Activated naive CD8-positive, alpha-beta T cell treated with anti-CD3 and anti-CD28 coated beads, Interleukin-2, amount 10 ng/mL, durations not matched to agents 7 days and 5 days (primary cell): ENCODE measurements at places on chromosomes 6 and 20.

DNA sequence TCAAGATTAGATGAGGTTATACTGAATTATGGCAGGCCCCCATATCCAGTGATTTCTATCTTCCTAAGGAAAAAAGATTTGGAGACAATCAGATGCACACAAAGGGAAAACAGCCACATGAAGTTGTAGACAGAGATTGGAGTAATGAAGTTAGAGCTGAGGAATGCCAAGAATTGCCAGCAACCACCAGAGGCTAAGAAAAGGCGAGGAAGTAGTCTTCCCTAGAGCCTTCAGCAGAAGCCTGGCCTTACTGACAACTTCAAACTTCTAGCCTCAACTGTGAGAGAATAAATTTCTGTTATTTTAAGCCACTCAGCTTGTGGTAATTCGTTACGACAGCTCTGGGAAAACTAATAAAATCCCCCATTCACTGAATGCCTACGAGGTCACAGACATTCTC lies 473.9 kb downstream of the COL12A1 start:
- DNase-seq: no peak

GRCh38 chr6:68559716-68560115 lies 75.4 kb upstream of the ADGRB3 start:
- DNase-seq: no peak

- no peak for DNase-seq
Observed at GRCh38 chr20:3667434-3668037, 4.3 kb upstream of the GFRA4 start.

- DNase-seq: no peak
Observed at GRCh38 chr6:155452576-155452975, 3.1 kb downstream of the NOX3 start.

GRCh38 chr20:36881331-36881730 lies 5.4 kb downstream of the TLDC2 start:
- no peak for DNase-seq

DNA sequence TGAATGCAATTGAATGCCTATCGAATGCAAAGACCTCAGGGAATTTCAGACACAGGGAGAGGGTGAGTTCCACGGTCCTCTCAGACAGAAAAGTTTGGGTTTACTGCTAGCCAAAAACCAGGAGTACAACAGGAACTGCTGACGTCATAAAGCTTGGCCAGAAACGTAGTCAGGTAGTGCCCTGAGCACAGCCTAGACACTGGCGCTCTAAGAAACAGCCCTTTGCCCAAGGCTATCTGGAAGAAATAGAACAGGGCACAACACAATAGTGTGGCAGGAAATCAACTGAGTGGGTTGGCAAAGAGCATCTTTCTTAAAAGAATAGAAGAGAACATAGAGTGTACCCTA lies 58.0 kb downstream of the GFOD1 start:
- DNase-seq: no peak

GRCh38 chr20:23255716-23256385 lies 94.7 kb upstream of the NXT1 start:
- no peak for DNase-seq

DNA sequence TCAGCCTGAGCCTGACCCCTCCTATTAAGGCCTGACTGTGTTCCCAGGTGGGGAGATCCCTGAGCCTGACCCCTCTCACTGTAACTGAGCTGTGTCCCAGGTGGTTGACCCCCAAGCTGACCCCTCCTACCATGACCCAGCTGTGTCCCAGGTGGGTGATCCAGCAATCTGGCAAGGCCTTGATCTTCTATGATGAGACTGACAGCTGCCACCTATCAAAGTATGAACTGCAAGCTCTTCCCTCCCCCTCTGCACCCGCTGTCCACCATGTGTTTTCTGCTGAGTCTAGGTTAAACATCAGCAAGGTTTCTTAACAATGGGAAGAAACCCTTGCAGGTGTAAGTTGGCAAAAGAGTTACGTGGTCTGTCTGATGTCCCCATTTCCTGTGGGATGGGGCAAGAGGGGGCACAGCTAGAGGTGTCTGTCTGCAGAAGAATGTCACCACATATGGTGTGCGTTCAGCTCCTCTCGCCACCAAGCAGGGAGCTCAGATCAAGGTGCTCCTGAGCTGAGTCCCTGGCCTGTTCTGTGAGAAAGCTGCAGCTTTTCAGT lies 5.9 kb downstream of the PXDC1 start:
- no peak for DNase-seq

- no peak for DNase-seq
Observed at GRCh38 chr6:70413992-70414494, 735 bp downstream of the FAM135A start.

DNA sequence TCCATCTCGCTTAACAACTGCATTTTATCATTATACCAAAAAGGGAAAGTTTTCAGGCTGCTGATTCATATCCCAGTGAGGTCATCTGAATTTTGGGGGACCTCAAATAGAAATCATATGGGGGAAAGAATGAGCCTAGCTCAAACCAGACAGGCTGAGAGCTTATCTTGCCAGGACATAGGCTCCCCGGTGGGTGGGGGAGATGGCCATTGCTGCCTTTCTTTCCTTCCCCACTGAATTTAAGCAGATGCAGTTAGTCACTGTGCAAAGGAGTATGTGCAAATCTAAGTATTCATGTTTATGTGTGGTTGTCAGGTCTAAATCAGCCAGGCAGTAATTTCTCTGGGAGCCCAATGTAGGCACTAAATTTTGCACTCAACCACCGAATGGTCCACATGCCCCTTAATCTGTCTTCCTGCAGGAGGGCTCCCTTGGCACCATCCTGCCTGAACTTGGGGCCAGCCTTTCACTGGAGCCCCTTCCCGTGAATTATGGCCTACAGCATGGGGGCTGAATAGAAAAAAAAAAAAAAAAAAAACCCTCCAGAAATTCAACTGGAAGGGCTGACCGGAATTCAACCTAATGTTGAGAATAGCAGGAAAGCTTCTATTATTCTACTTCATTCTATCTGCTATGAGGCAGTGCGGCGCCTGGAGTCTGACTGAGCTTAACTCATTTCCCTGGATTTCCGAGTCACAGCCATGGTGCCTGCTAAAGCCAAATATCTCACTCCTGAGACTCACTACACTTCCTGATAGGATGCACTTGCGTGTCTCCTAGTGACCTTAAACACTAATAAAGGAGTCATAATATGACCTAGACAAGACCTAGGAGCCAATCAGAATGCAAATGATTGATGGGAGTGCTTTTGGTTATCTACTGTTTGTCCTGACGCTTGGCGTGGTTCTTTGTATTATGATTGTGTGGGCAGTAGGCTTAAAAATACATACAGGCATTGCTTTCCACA lies 161.5 kb upstream of the HEY2 start:
- no peak for DNase-seq

- DNase-seq: no peak
Observed at GRCh38 chr20:57892471-57892870, 182.7 kb upstream of the PMEPA1 start.

GRCh38 chr6:70371454-70372105 lies 41.7 kb upstream of the FAM135A start:
- no peak for DNase-seq

- DNase-seq: peak; percentile 34
Observed at GRCh38 chr6:135880066-135880972, 28.8 kb downstream of the PDE7B start.

- peak; percentile 39 for DNase-seq
Observed at GRCh38 chr6:30006170-30007131, 54.6 kb upstream of the POLR1H start.

DNA sequence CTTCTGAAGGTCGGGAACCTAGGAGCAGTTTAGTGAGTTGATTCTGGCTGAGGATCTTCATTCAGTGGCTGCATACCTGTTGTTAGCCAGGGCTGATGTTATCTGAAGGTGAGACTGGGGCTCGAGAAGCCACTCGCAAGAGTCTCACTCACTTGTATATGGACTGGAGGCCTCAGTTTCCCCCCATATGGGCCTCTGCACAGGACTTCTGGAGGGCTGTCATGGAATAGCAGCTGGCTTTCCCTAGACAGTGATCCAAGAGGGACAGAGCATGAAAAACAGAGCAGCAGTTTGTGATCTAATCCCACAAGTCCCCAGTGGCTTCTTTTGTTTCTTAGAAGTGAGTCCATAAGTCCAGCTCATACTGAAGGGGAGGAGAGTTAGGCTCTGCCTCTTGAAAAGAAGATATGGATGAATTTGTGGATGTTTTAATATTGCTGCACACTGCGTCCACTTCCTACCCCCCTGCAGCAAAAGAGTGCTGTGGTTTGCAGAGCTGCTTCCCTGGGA lies 623.4 kb downstream of the CDH26 start:
- no peak for DNase-seq

DNA sequence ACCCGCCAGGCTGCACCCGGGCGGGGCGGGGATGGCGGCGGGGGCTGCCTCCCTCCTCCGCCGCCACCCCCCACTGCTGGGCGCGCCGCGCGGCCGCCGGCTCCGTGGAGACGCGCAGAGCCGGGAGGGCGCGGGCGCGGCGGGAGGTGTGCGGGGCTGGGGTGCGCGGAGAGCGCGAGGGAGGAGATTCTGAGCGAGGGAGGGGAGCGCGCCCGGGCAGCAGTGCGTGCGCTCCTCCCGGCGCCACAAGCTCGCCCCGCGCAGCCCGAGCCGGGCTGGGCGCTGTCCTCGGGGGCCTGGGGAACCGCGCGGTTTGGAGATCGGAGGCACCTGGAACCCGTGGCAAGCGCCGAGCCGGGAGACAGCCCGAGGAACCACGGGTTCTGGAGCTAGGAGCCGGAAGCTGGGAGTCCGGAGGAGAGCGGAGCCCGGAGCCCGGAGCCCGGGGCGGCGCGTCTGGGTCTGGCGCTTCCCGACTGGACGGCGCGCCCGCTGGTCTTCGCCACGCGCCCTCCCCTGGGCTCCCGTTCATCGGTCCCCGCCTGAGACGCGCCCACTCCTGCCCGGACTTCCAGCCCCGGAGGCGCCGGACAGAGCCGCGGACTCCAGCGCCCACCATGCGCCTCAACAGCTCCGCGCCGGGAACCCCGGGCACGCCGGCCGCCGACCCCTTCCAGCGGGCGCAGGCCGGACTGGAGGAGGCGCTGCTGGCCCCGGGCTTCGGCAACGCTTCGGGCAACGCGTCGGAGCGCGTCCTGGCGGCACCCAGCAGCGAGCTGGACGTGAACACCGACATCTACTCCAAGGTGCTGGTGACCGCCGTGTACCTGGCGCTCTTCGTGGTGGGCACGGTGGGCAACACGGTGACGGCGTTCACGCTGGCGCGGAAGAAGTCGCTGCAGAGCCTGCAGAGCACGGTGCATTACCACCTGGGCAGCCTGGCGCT lies at the start of gene NTSR1:
TSS of gene NTSR1 (plus strand) at position 246 of the 946 bp plus-strand sequence. CDS start at position 618, 372 bp downstream.
- DNase-seq: no peak

DNA sequence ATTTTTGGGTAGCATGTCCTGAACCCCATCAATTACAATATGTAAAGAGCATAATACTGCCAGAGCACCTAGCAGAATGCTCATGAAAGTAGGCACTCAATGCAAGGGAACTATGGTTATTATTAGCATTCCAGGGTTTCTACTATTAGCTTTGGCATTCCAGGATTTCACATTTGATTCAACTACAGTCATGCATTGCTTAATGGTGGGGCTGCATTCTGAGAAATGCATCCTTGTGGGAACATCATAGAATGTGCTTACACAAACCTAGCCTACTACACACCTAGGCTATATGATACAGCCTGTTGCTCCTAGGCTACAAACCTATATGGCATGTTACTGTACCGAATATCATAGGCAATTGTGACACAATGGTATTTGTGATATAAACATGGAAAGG lies 247.8 kb downstream of the CD83 start:
- no peak for DNase-seq

- DNase-seq: no peak
Observed at GRCh38 chr6:155678361-155678760, 222.7 kb upstream of the NOX3 start.

GRCh38 chr20:63032861-63033793 lies 26.4 kb upstream of the BHLHE23 start:
- no peak for DNase-seq

DNA sequence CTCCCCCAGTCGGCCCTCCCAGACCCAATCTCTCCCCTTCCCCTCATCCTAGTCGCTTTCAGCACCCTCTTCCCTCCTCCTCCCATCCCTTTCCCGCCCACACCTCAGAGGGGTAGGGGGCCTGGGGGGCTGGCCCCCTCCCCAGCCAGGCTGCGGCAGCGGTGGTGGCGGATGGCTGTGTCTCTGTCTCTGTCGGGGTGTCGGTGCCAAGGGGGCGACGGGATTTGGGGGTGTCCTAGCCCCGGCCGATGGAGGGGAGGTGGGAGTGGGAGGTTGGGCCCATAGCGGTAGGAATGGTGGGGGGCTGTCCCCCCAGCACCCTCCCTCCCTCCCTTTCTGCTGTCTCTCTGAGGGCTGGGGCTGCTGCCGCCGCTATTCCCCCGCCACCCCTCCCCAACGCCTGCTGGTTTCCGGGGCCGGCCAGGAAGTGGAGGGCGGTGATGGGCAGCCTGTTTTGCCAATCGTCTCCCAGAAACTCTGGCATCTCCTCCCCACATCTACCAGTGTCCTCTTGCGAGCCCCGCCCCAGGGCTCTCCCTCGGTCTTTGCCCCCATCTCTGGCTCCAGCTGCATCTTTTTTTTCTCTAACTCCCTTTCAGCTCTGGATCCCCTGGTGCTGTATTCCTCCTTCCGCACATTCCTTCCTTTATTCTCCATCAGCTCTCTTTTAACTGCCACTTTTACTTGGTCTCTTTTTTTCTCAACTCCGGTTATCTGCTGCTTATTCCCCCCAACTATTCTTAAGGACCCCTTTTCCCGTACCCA lies at the start of gene AGPAT1:
TSS of gene AGPAT1 (minus strand) at position 374 of the 765 bp plus-strand sequence. CDS start 4,588 bp downstream, outside the sequence.
- peak; percentile 92 for DNase-seq

DNA sequence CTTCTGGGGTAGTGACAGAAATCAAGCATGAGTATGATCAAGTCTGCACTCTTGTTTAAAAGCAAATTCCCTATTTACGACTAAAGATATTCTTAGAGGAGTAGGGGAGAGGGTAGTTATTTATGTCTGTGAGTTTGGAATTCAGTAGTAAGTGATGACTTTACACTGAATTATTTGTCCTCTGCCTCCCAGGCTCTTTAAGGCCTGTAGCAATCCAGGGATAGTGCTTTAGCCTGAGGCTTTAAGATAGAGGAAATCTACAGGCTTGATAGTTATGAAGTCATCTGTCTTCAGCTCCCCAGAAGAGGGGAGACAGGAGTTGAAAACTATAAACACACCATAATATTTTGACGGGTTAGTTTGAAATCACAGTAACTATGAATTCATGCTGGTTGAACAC lies 664.5 kb downstream of the EPM2A start:
- DNase-seq: no peak

GRCh38 chr6:143478479-143479062 lies 28.0 kb downstream of the PEX3 start:
- DNase-seq: no peak

DNA sequence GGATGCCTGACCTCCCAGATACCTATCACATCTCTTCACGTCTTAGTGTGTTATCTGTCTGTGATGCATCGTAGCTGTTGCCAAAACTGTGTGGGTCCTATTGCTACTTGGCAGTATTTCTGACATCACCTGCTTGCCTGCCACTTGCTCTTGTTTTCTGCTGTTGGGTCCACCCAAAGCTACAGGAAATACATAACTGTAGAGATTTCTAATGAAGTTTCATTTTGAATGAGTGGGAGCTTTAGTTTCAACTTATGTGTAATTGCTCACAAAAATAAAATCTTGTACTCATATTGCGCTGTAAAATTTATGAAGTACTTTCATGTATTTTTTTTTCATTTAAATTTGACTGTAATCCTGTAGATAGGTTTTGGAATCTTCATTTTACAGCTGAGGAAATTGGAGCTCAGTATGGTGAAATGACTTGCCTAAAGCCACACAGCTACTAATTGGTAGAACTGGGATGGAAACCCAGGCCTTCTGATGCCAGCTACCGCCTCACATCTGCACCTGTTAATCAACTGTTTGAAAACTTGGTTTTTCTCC lies 113.6 kb upstream of the MAN1A1 start:
- DNase-seq: no peak

GRCh38 chr20:49356676-49357075 lies 78.8 kb upstream of the ZNFX1 start:
- DNase-seq: no peak

GRCh38 chr6:40719671-40720374 lies 132.7 kb upstream of the LRFN2 start:
- no peak for DNase-seq
